SK-N-SH (cell line): ENCODE measurements at places on chromosomes 11 and 22. TPM values are rescaled to one million over a fixed set of nuclear protein-coding genes. Genes with fewer than 3 reads are reported as not detected.
A peak's percentile ranks its signal among the peaks of the same experiment; 100 is the strongest.

DNA sequence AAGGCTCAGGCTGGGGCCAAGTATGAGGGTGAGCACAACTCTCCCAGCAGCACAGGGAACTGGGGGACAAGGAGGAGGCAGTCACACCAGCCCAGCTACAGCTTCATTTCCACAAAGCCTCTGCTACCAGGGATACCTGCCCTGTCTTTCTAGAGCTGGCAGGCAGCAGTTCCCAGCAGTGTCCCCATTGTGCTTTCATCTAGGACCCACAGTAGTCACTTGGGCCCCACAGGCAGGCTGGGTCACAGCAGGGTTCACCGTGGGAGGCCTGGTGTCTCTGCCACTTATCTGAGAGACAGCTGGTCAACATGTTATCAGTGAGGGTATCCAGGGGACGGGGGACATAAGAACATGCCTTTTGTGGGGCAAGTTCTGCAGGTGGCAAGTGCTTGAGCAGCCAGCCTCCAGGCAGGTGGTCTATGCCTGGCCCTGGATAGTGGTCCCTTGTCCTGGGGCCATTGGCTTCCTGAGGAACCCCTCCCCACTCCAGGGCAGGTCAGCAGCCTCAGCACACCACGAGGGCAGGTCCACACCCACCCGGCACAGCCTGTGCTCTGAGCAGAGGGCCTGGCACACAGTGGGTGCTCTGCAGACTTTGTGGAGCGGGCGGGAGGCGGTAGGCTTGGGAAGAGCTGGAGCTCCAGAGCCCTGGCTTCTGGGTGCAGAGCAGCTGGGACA, 29.9 kb downstream of the GNAZ start:
- H3K27ac ChIP-seq, result no peak overlapping the region
- H3K4me1 ChIP-seq, result peaks cover 50% of the 10 kb centered on the region; the same call in 1 of the 2 replicates
- H3K36me3 ChIP-seq, result no peaks in the 10 kb centered on the region
- H3K27me3 ChIP-seq, result no peaks in the 10 kb centered on the region

TSSC4 gene
- 45.1 and 45.3 TPM in 2 replicates for polyA plus RNA-seq

- peak overlapping the region; percentile 46 for H3K27ac ChIP-seq
- no peaks in the 10 kb centered on the region for H3K27me3 ChIP-seq
- no peak for DNase-seq
- no peaks in the 10 kb centered on the region for H3K4me1 ChIP-seq
These were observed 128.9 kb downstream of the CCDC34 start for GRCh38 chr11:27234043-27234668.

DNA sequence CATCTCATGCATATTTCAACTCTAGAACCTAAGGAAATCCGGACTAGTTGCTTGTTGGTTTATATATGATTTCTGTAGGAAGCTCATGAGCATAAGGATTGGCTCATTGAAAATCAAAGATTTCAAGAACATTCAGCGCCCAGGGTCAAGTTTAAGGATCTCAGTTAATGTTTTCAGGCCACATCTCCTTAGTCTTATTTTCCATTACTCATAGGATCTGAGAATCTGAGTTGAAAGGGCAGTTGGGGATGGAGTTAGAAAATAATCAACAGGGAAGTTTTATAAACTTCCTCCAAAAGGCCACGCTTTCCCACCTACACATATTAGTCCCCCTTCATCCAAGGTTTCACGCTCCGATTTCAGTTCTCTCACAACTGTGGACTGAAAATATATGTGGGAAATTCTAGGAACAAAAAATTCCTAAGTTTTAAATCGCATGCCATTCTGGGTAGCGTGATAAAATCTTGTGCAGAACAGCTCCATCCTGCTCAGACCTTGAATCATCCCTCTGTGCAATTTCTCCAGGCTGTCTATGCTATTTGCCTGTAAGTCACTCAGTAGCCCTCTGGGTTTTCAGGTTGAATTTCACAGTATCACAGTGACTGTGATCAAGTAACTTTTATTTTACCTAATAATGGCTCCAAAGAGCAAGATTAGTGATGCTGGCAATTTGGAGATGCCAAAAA, 160.2 kb downstream of the KIRREL3 start:
- H3K4me1 ChIP-seq, result no peaks in the 10 kb centered on the region; the same call in 1 of the 2 replicates
- H3K4me3 ChIP-seq, result no peak overlapping the region
- no peak for DNase-seq
- no peak overlapping the region for H3K27ac ChIP-seq

DNA sequence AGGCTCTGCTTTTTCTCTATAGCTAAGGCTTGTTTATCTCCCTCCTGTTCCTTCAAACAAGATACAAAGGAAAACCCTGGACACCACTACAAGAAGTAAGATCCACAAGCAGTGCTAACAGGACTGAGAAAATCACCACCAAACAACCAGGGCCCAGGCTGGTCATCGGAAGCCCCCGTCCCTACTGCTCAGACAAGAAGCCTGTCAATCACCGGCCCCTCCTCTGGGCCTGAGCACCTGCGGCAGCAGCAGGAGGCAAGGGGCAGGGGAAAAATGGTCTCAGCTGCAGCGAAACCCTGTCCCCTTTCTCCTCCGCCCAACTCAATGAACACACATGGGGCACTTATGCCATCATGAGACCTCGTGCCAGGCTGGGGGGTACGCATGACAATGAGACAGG, 155.2 kb downstream of the CEP164 start:
- H3K36me3 ChIP-seq, result no peaks in the 10 kb centered on the region
- H3K4me3 ChIP-seq, result no peak overlapping the region
- no peak overlapping the region for H3K27ac ChIP-seq
- peaks cover 19% of the 10 kb centered on the region; the same call in 1 of the 2 replicates for H3K4me1 ChIP-seq
- no peaks in the 10 kb centered on the region; the same call in 1 of the 2 replicates for H3K27me3 ChIP-seq

DNA sequence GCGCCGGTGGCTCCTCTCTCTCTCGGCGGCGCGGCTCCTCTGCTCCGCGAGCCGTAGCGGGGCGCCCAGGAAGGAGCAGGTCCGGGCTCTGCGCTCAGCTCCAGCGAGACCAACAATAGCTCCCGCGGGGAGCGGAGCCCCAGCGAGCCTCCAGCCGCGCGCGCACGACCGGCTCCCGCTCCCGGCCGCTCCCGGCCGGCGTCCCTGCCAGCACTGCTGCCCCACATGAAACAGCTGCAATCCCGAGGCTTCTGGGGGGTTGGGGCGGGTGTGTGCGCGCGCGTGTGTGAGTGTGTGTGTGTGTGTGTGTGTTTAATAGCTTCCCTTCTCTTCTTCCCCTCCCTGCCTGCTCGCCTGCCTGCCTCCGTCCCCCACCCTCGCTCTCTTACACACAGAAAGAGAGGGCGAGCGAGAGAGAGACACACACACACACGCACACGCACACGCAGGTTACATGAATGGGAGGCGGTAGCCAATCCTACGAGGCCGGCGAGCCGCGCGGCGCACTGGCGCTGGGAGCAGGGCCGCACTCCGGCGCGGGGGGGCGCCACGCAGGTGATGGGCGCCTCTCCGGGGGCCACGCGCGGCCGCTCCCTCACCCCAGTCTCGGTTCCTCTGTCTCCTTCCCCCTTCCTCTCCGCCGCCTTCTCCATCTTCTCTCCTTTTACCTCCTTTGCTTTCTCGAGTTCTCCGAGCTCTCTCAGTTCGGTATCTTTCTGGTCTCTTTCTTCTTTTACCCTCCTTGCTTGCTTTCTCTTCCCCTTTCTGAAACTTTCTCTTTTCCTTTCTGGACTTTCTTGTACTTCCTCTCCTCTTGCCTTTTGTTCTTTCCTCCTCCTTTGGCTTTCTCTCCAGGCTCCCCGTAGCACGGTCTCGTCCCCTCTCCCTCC, at the start of gene TENM4:
Gene TENM4 (minus strand): TSS at position 460 of the 890 bp plus-strand sequence. CDS start 371,086 bp downstream, outside the sequence.
- no peaks in the 10 kb centered on the region for H3K27me3 ChIP-seq
- H3K27ac ChIP-seq, result peak within 1 kb of the TSS; percentile 91
- H3K4me3 ChIP-seq, result peak within 1 kb of the TSS; percentile 92
- H3K4me1 ChIP-seq, result peaks cover 9% of the 10 kb centered on the region; the same call in 1 of the 2 replicates

DNA sequence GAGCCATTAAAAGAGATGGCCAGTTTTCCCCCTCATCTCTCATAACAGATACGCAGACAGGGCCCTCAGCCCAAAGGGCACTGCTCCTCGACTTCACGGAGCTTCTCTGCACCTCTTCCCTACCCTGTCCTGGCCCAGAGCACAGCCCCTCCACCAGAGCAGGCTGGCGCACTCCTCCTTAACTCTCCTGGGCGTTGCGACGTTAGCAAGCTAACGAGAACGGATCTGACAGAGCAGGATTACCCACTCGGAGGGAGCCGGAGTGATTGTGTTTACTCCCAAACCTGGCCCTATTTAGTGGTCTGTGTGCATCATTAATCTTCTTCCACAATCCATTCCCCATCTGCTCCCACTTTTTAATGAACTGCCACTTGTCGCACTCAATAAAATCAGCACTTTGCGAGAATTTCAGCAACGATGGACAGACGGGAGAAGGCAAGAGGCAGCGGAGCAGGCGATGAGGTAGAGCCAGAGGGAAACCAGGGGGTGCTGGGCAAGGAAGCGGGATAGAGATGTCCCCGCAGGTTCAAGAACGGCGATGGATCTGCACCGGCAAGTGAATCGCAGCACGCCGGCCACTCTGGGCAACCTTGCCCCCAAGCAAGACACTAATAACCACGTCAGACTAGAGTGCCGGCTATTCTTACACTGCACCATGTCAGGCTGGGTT, 159.4 kb downstream of the BUD13 start:
- H3K4me3 ChIP-seq, result no peak overlapping the region
- H3K36me3 ChIP-seq, result no peaks in the 10 kb centered on the region
- no peak for DNase-seq
- no peaks in the 10 kb centered on the region; the same call in none of the 2 replicates for H3K27me3 ChIP-seq

CCDC157 gene
- polyA plus RNA-seq, result 5.8 and 7.9 TPM in 2 replicates

DNA sequence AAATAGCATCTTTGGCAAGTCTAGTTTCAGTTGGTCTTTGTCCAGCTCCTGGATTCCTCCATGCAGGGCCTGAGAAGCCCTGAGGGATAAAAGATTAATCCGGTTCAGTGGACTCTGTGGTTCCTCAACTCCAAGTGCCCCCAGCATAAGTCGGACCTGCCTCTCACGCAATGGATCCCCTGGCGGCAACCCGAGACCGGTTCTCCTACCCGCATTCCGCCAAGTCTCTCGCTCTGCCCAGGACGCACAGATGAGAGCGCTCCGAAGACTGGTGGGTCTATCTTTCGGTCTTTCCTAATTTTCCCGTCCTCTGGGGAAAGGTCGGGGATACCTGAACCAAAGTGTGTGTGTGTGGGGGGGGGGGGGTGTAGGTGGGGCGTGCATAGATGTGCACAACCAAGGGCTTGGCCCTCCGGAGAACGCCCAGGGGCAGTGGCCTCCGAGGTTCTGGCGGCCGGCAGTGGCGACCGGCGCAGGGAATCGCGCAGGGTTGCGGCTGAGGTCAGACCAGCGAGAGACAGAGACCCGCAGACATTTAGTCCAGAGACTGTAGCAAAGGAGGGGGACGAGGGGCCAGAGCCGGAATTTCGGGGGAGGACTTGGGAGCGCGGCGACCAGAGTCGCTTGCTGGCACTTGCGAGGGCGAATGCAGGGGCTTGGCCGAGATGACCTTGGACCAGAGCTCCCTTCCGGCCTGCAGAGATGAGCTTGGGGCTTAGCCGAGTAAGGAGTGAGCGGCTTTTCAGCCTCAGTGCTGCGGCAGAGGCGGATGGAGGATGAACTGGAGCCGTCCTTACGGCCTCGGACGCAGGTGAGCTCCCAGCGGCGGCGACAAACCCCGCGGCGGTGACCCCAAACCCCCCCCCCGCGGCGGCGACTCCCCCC, 712 bp upstream of the SLC2A11 start:
- peak overlapping the region; percentile 97 for H3K27ac ChIP-seq
- no peaks in the 10 kb centered on the region for H3K27me3 ChIP-seq
- DNase-seq, result peak; percentile 63
- H3K4me3 ChIP-seq, result peak overlapping the region; percentile 88

DNA sequence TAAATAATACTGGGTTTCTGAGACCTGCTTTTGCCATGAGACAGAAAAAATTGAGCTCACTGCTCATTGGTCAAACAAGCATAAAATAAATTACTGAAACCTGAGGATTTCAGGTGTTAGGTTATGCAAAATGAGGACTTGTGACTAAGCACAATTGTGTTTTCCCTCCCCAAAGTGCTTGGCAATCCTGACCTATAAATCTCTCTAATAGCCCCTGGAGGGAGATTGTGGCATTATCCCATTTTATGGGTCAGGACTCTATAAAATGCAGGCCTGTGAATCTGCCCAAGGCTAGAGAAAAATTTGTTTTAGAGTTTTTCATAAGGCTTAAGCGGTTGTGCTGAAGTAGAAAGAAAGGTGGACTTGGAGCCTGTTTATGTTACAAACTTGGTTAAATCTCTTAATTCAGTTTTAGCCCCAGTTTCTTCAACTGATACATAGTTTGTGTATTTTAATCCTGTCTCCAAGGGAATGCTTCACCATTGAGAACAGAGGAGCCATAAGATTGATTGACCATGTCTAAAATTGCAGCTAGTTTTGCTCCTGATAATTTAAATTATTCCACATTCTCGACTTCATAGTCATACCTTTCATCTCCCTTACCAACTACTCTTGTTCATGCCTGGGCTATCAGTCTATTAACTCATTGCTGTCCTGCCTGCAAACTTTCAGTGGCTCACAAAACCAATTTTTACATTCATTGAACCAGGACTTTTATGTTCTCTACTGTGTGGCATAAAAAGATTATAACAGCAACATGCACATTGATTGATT, 63.6 kb upstream of the LRRC4C start:
- H3K4me3 ChIP-seq, result no peak overlapping the region
- H3K27ac ChIP-seq, result no peak overlapping the region
- no peaks in the 10 kb centered on the region for H3K27me3 ChIP-seq
- H3K4me1 ChIP-seq, result no peaks in the 10 kb centered on the region
- DNase-seq, result no peak

DNA sequence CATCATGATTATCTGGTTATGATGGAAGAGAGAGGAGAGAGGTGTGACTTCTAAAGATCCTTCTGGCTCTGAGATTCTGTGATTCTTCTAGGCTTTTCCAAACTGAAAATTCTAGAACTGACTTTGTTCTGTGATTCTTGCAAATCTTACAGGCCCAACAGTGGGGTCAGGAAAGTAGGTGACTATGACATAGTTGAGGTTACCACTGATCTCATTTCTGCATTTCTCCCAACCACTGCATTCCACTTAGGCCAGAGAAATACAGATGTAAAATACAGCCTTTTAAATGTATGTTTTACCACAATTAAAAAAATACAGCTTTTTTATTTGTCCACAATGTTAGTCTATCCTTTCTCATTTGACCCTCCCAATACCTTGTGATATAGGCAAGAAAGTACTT, 83.7 kb downstream of the STIM1 start:
- H3K27me3 ChIP-seq, result no peaks in the 10 kb centered on the region
- H3K4me3 ChIP-seq, result no peak overlapping the region
- H3K36me3 ChIP-seq, result no peaks in the 10 kb centered on the region

FAM168A gene
- polyA plus RNA-seq, result 17.8 and 18.2 TPM in 2 replicates

KRTAP5-8 gene
- polyA plus RNA-seq, result 0.06 TPM in 1 of 2 replicates, not detected in the other

TRIM49 gene
- not detected in 2 replicates for polyA plus RNA-seq

DNA sequence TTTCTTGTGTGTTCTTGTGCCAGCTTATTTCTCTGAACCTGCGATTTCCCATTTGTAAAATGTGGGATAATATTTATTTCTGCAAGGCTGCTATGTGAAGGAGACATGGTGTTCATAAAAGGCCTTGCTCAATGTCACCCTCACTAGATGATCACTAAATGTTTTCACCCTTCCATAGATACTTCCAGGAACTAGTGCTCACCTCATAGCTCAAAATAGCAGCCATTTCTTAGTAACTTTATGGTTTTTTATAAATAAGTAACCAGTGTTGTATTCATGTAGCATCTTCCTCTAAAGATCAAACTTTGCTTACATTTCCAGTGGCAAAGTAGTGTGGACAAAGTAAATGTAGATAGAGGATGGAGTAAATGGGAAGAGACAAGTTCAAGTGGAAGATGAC, 23.8 kb downstream of the SYTL2 start:
- H3K4me3 ChIP-seq, result no peak overlapping the region
- H3K4me1 ChIP-seq, result no peaks in the 10 kb centered on the region
- H3K36me3 ChIP-seq, result no peaks in the 10 kb centered on the region
- no peak for DNase-seq
- H3K27ac ChIP-seq, result no peak overlapping the region
- H3K27me3 ChIP-seq, result no peaks in the 10 kb centered on the region

- H3K36me3 ChIP-seq, result peaks cover 9% of the 10 kb centered on the region
- DNase-seq, result no peak
- no peaks in the 10 kb centered on the region for H3K27me3 ChIP-seq
- no peak overlapping the region for H3K4me3 ChIP-seq
- H3K27ac ChIP-seq, result no peak overlapping the region
- H3K4me1 ChIP-seq, result peaks cover 28% of the 10 kb centered on the region; the same call in 1 of the 2 replicates
These were observed 38.5 kb upstream of the NAV2 start for GRCh38 chr11:19673924-19674729.
